ENCODE measurements at places on chromosomes 12 and 14.
A peak's percentile ranks its signal among the peaks of the same experiment; 100 is the strongest.

- no peak for DNase-seq
Measured at GRCh38 chr12:3033539-3033867, 43.7 kb upstream of the TSPAN9 start.

DNA sequence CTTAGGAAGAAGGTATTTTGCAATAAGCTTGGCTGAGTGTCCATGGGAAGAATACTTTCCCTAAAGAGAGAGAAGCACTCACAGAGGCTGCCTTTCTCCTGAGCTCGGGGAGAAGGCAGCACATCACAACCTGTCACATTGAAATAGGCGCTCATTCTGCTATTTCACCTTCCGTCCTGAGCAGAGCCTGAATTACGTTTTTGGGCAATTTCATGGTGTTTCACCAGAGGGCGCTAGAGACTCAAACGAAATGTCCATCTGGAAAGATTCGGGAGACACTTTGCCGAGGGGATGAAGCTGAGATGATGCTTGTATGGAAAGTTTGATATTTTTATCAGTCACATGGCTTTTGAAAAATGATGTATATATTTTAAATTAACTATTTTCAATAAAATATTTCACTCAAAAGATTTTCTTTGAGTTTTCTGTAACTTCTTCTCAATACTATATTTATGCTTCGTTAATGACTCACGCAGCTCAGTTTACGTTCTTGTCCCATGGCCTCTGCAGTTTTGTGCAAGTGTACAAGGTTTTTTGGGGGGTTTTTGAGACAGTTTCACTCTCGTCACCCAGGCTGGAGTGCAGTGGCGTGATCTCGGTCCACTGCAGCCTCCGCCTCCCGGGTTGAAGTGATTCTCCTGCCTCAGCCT lies 17.4 kb upstream of the B4GALNT3 start:
- DNase-seq: peak; percentile 10

GRCh38 chr12:2919249-2919648 lies 28.6 kb downstream of the TULP3 start:
- no peak for DNase-seq

DNA sequence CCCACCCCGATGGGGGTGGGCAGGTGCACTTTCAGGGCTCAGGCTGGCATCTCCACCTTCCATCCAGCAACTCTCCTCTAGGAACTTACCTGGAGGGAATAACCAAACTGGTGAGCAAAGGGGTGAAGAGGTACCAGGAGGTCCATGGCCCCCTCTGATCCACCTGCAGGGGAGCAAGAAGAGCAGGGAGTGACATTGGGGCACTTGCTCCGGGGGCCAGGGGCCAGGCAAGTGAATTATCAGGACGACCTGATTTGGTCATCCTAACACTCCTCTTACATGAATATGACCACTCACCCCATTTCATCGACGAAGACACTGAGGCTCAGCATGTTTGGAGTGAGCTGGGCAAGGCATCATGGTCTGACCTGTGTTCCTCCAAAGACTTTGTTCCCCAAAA lies 6.0 kb downstream of the DIO3 start:
- DNase-seq: no peak

DNA sequence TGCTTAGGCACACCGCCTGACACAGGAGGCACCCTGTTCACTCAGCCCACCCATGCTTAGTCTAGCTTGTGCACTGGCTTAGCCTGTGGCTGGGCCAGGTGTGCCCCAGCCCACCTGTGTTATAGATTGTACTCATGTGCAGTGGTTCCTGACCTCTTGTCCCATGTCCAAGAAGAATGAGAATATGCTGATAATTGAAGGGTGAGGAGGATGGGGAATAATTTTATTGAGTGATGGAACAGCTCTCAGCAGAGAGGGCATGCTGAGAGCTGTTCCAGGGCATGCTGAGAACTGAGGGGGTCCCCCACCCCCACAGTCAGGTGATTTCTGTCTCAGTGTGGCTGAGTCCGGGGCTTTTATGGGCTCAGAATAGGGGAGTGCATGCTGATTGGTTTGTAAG lies 395.9 kb downstream of the FUT8 start:
- DNase-seq: no peak

DNA sequence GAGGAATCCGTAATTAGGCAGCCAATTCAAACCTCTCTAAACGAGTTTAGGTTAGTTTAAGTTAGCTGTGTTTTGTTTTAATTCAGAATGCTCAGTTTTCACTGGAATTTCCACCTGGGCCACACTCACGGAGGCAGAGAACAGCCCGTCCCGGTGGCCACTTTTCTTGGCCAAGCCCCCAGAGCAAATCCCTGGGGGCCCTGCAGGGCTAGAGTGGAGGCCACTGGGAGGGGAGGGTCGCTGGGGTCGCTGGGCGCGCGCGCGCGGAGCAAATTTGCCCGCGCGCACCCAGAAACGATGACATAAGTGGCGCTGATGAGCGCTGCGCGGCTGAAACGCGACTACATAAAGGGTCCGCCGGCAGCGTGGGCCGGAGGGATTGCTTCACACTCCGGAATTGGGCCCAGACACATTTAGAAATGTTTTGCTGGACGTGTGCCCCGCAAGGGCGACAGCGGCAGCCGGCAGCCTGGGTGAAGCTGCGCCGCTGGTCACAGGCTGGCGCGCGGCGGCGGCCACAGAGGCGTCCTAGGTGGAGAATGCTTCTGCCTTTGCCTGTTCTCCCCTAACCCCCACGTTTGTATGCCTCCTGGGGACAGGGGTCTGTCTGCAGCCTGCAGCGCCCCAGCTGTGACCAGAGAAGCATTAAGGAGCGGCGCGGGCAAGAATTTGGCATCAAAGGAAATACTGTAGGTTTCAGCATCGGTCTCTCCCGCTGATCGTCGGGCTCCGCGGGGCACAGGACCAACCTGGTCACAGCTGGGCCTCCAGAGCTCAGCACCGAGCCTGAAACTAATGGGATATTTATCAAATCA lies 37.9 kb upstream of the TBX5 start:
- no peak for DNase-seq

GRCh38 chr12:57611108-57611826 lies at the start of gene ARHGEF25:
TSS of gene ARHGEF25 (plus strand) at chr12:57611435. CDS start at chr12:57611895, 460 bp downstream.
- DNase-seq: no peak

DNA sequence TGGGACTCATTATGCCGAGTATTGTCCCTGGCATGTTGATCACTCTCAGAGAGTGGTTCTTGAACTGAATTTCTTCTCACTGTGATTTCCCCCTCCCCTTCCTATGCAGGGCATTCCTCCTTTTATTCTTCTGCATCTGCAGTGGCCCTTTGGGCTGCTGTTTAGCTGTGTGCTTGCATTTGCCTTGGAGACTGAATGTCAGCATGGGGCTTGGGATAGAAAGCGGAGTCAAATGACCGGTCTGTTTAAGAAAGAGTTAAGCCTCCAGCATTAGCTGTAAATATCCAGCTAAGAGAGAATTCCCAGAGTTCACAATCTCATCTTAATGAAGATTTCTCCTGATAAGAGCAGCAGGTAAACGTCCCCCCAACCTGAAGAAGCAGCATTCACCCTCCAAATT lies 65.6 kb upstream of the RMST start:
- DNase-seq: no peak

DNA sequence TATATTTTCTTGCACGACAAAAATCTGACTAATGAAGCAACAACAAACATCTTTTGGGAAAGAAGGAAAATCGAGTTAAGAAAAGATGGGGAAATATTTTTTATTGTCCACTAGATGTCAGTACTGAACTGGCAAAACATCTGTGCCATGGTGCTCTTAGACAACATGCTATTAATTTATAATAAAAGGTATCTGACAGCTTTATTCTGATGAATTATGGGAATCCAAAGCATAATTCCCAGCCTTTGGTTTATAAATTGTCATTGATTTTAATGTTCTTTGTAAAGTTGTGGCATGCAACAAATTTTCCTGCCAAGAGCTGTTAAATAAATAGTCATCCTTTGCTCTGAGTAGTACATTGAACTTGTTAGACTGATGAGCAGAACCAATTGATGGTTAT lies 231.2 kb downstream of the ETNK1 start:
- DNase-seq: no peak

- DNase-seq: no peak
Measured at GRCh38 chr12:106308121-106308520, 5.6 kb downstream of the TCP11L2 start.

GRCh38 chr12:81257947-81258551 lies 180.2 kb downstream of the ACSS3 start:
- no peak for DNase-seq

DNA sequence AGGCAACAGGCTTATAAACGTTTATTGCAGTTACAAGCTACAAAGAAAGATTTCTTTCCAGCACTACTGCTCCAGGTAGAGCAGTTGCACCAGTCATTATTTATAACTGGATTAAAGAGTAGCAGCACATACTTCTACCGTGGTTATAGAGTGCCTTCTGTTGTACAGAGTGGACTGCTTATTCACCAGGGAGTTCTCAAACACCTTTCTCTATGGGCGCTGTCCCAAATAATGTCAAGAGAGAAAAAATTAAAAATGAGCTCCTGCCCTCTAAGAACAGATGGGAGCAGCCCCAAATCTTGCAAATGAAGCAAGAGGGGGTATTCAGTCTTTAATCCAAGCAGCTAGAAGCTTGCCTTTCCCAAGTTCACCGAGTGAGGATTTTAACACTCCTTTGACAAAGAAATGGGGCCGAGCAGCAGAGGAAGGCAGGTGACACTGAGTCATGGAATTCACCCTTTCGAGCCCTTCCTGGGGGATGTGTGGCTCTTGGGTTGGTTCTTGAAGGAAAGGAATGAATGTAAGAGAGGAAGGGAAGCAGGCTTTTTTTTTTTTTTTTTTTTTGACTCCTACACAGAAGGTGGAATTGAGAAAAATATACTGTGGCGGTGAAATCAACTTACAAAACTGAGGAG lies 181.2 kb downstream of the PRKCH start:
- DNase-seq: no peak

DNA sequence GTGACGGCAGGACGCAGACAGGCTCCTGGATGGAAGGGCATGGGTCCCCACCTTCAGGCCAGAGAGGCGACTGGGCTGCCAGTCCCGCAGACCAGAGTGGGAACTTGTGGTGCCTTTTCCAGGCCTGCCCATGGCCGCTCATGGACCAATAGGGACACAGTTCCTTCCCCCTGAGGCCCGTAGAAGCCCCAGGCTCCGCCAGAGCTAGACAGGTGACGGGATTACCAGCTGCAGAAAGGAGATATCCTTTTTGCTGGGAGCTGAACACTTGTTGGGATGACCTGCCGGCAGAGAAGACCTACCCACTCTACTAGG lies 73.6 kb upstream of the RASSF8 start:
- DNase-seq: no peak

DNA sequence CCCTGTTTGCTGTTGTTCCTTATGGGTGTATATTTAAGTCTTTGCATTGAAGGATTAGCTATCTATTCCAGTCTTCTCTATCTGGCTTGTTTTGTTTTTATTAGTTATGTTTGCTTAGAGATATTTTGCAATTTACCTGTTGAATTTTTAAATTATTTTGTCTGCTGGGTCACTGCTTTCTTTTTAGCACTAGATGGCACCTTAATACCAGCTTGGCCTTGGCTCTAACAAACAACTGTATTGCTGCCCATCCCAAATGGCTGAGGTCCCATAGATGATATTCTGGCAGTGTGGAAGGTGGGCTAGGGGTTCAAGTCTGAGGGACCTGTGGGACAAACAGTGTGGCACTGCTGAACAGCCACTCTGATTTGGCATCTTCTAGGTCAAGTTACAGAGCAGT lies 144.0 kb upstream of the FBXO33 start:
- no peak for DNase-seq

DNA sequence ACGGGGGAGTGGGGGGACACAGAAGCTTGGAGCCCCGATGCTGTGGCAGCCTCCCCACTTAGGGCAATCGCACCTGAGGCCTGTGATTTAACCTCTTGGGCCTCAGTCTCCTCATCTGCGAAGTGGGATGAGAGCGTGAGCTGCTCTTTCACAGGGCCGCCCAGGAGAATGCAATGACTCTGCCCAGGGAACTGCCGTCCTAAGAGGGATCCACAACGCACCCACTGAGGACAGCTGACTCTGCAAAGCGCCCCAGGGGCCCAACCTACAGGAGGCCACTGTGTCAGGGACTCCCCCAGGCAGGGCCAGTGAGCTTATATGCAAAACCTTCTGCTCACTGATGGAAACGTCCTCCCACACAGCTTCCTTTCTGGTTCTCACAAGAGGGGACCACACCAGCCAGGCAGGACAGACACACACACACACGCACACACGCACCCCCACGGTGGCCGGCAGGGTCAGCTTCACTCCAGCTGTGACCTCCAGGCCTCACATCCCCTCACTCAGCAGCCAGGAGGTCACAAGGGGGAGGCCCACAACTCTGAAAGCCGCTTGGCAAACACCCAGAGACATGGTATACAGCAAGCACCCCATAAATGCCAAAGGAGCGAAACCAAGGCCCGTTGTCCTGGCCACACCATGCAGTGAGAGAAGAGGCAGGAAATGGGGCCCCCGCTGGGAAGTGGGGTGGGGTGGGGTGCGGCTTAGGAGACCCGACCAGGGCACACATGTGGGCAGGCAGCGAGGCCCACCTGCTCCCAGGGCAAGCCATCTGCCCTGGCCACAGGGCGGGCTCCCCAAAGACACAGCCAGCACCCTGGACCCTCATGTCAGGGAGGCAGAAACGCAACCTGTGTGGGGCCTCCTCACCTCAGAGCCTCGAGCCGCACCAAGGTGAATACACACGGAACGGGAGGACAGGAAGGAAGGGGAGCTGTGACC lies 73.3 kb downstream of the NCOR2 start:
- no peak for DNase-seq

DNA sequence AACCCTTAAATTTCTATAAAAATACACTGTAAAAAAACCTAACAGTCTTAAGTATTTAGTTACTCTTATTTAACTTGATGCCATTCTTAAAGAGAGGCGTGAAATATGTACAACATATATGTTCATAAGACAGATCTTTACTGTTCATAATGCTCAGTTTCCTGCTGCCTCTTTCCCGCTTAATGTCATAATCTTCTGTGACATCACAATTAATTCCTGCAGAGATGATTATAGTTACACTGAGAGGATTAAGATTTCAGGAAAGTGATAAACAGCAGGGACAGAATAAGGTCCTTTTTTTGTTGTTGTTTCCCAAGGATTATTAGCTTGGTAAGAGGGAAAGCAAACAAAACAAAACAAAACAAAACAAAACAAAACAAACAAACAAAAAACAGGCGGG lies 801.4 kb downstream of the FLRT2 start:
- DNase-seq: no peak

- no peak for DNase-seq
Measured at GRCh38 chr12:108833757-108834472, 23.5 kb downstream of the SSH1 start.
